ENCODE measurements at places on chromosomes 7 and 10.

DNA sequence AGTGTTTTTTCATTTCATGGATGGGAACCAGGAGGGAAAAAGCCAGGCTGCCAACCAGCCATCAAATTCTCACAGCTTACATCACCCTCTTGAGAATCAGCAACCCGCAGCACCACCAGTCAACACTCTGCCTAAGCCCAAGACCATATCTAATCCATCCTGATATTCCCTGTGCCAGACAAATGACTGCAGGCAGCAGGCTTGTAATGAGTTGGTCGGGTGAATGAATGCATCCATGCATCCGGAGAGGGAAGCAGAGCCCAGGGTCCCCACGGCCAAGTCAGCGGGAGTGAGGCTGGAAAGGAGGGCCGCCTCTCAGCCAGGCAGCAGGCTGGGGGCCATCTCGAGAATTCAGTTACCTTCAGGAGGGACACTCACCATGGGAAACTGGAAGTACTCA lies 46.9 kb downstream of the SLIT1 start:
- no peak for DNase-seq

DNA sequence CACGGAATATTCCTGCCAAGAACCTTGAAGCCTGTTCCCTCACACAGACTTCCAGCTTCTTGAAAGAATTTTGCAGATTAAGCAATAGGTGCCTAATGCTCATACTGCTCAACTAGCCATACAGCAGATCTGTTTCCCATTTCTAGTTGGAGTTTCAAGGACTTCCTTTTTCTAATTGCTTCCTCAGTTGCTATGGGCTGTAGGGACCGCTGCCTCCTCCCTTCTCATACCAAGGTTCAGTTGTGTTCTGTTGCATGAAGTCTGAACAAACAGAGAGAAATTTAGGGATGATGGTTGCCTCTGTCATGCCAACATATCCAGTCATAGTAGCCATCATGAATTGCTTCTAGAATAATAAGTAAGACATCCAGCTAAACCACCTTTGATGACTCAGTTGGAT lies 6.8 kb downstream of the ITGA8 start:
- DNase-seq, result no peak

DNA sequence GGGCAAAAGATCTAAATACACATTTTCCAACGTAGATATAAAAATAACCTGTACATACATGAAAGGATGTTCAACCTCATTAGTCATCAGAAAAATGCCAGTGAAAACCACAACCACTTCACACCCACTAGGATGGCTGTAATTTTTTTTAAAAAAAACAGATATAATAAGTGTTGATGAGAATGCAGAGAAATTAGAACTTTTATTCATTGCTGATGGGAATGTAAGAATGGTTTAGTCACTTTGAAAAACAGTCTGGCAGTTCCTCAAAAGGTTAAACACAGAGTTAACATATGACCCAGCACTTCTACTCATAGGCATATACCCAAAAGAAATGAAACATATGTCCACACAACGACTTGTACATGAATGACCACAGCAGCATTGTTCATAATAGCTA lies 32.3 kb upstream of the PRKCQ start:
- DNase-seq, result no peak

DNA sequence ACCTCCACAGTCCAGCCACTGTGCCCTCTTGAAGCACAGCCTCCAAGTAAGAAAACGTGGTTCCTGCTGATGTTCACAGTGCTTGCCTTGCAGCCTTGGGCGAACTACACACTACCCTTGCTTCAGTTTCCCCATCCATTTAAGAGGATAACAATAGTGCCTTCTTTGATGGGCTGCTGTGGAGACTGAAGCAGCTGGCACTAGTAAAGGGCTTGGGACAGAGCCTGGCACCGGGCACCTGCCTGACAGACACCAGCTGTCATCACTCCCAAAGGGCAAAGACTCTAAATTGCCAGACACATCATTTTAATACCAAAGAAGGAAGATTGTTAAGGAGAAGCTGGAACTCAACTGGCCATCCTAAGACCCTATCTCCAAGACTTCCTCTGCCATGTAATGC lies 3.1 kb upstream of the C10orf90 start:
- no peak for DNase-seq

DNA sequence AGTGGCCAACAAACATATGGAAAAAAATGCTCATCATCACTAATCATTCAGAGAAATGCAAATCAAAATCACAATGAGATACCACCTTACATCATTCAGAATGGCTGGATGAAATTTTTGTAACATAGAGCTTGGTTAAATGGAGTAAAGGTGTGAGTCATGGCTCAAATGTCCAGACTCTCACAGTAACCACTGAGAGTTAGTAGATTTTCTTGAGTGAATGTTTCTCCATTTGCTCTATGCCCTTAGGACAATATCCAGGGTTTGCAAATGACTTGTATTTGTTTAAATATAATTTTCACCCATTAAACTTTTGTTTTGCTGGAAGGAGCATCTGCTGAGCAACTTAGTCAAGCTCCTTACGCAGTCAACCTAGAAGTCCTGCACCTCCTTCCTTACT lies 967.2 kb downstream of the XPNPEP1 start:
- DNase-seq, result no peak
